ENCODE measurements at places on chromosomes 2 and 18.

GRCh38 chr2:15909157-15909556 is 31.2 kb upstream of the MYCN start:
- no peak for DNase-seq

- DNase-seq: no peak
Measured at GRCh38 chr2:71465961-71466300, 12.6 kb downstream of the DYSF start.

DNA sequence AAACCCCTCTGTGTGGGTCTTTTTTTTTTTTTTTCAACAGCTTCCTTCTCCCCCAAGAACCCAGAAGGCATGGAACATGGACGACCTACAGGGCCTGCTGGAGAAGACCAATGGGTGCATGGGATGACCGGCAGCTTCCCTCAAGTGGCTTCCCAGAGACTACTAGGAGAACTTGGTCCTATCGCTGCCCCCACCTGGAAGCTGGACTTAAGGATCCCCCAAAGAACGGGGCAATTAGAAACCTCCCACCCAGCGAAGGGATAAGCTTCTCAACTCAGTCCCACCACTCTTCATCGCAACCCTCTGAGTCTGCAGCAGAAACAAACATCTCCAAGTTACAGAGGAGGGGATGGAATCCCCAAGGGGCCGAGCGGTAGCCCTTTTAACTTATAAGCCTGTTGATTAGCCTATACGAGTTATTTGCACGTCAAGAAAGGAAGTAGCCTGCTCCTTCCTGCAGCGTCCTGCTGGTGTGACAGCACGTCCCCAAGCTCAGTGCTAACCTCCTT is 1.4 kb downstream of the ACTR1B start:
- no peak for DNase-seq

GRCh38 chr18:59885579-59886163 is 14.1 kb upstream of the PMAIP1 start:
- DNase-seq: peak; percentile 93

- no peak for DNase-seq
Measured at GRCh38 chr2:122218596-122218995, 463.1 kb downstream of the TSN start.

DNA sequence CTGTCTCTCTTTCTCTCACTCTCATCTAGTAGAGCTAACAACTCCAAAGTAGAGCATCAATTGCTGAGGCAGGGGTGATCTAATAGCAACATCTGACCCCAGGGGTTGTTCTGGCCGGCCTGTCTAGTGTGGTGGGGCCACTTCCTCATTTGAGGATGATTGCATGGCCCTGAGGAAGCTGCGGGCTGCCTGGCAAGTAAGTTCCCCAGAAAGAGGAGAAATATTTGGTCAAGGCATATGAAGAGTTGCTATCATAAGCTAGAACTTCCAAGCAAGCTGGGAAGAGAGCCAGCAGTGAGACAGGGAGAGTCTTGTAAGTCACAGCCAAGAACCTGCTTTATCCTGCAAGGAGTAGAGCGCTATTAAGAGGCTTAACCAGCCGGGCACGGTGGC is 50.8 kb upstream of the TMEM87B start:
- DNase-seq: no peak

GRCh38 chr18:58934356-58934755 is 69.7 kb downstream of the ZNF532 start:
- DNase-seq: no peak

DNA sequence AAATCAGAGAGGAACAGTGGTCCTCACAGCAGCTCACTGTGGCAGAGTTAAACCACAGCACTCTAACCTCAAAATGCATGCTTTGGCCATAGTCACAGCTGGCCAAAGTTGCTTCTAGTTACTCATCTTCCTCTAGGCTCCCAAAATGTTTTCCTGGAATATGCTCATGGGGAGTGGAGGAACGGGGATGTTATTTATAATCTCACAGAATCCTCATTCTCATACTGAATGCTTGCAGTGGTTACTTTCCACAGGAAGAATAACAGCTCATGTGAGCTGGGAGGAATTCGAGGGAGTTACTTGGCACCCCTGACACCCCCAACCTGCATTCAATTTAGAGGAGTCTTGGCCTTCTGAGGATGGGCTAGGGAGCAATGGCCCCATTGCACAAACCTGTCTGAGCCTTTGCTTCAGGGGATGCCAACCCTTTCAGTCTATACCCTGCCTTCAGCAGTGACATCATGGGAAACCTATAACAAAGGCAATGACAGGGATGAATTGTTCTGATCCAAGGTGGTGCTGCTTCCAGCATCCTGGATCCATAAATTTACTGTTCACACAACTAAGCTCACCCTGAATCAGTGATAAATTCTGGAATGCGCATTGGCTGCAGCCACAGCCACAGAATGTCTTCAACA is 22.4 kb upstream of the CCBE1 start:
- peak; percentile 91 for DNase-seq

DNA sequence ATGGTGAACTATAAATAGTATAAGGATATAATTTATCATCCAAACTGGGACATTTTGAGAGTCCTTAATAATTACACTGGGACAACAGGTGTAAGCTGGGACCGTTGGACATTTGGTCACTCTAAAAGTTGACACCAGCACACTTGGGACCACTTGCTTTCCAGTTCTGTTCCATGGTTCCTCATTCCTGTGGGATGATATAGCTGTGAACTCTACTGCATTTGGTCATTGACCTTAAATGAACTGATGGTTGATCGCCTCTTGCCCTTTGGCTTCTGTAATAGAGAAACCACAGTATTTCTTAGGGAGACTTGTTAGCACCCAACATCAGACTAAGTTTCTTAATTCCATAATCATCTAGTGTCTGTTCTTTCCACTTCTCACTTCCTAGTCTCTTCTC is 46.7 kb downstream of the EML6 start:
- DNase-seq: no peak

DNA sequence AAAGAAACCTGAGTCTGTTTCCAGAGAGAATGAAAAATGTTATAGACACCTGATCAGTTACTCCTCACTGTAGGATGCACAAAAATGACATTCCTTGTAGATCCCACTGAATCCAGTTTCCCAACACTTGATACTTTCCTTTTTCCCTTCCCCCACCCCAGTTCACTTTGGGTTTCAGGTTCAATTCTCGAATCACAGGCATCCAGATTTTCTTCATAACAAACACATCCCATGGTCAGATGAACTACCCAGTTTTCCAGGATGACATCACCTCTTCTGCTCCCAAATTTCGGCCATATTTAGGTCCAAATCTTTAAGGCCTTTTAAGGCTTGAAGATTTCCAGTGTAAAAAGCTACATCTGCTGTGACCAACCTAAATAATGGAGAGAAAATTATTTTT is 51.5 kb downstream of the UGP2 start:
- no peak for DNase-seq

- DNase-seq: no peak
Measured at GRCh38 chr2:54941248-54941984, 108.8 kb downstream of the RTN4 start.

DNA sequence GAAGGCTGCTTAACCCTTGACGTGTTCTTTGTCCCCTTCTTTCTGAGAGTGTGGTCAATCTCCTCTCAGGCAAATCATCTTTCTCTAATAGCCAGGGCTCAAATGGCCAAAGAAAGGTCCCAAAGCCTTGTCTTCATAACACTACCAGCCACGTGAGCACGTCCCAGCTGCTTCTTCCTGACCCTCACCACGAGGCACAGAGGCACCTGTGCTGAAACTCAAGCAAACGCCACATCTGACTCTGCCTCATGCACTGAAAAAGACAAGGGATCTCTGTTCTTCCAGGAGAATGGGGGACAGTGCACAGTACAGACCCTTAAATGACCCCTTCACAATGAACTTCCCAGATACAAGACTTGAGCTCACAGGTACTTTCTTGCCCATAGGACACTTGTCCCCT is 31.8 kb downstream of the BCL11A start:
- DNase-seq: no peak

DNA sequence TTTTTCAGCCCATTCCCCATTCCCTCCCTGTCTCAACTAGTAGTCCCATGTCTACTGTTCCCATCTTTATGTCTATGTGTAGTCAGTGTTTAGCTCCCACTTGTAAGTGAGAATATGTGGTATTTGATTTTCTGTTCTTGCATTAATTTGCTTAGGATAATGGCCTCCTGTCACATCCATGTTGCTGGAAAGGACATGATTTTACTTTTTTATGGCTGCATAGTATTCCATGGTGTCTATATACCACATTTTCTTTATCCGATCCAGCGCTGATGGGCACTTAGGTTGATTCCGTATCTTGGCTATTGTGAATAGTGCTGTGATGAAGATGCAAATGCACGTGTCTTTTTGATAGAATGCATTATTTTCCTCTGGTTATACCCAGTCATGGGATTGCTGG is 21.7 kb upstream of the ITGA6 start:
- DNase-seq: no peak

GRCh38 chr18:12841070-12841469 is 43.0 kb downstream of the PTPN2 start:
- DNase-seq: no peak

GRCh38 chr2:216596236-216596979 is 36.8 kb upstream of the IGFBP2 start:
- DNase-seq: peak; percentile 97

GRCh38 chr2:12251121-12251520 is 465.6 kb upstream of the TRIB2 start:
- DNase-seq: peak; percentile 5

- DNase-seq: no peak
Measured at GRCh38 chr2:29638641-29639040, 282.7 kb downstream of the ALK start.

- no peak for DNase-seq
Measured at GRCh38 chr2:143157001-143157400, 27.8 kb downstream of the ARHGAP15 start.

- no peak for DNase-seq
Measured at GRCh38 chr2:29253026-29253425, 137.8 kb downstream of the CLIP4 start.

- DNase-seq: no peak
Measured at GRCh38 chr18:34691614-34692013, 18.5 kb upstream of the DTNA start.

GRCh38 chr2:105950521-105951383 is 206.0 kb downstream of the NCK2 start:
- no peak for DNase-seq

DNA sequence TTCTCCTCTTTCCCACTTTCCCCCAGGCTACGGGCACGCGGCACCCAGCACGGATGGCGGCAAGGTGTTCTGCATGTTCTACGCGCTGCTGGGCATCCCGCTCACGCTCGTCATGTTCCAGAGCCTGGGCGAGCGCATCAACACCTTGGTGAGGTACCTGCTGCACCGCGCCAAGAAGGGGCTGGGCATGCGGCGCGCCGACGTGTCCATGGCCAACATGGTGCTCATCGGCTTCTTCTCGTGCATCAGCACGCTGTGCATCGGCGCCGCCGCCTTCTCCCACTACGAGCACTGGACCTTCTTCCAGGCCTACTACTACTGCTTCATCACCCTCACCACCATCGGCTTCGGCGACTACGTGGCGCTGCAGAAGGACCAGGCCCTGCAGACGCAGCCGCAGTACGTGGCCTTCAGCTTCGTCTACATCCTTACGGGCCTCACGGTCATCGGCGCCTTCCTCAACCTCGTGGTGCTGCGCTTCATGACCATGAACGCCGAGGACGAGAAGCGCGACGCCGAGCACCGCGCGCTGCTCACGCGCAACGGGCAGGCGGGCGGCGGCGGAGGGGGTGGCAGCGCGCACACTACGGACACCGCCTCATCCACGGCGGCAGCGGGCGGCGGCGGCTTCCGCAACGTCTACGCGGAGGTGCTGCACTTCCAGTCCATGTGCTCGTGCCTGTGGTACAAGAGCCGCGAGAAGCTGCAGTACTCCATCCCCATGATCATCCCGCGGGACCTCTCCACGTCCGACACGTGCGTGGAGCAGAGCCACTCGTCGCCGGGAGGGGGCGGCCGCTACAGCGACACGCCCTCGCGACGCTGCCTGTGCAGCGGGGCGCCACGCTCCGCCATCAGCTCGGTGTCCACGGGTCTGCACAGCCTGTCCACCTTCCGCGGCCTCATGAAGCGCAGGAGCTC is 35.4 kb downstream of the KCNK3 start:
- DNase-seq: peak; percentile 19

- DNase-seq: no peak
Measured at GRCh38 chr18:77433076-77433475, 183.4 kb downstream of the GALR1 start.

- peak; percentile 44 for DNase-seq
Measured at GRCh38 chr2:43349904-43350303, 123.5 kb upstream of the ZFP36L2 start.

Measured in fibroblast of skin of right quadriceps (primary cell).